ENCODE measurements at places on chromosomes 6 and 20. TPM values are rescaled to one million over a fixed set of nuclear protein-coding genes. Genes with fewer than 3 reads are reported as not detected.

Gene MROH8
- total RNA-seq, result 1.4 TPM

Gene TINAG
- total RNA-seq, result not detected

Gene BEND6
- under 0.01 TPM for total RNA-seq

Gene PM20D2
- total RNA-seq, result 2.4 TPM

Gene OXT
- not detected for total RNA-seq

Gene OOEP
- 0.22 TPM for total RNA-seq

Gene ARFGEF3
- total RNA-seq, result 1.7 TPM

Gene RARS2
- total RNA-seq, result 46.9 TPM

Gene TPBG
- 2.0 TPM for total RNA-seq

Gene PLCB4
- 4.8 TPM for total RNA-seq

Gene ZC2HC1B
- not detected for total RNA-seq

Gene DEFB132
- total RNA-seq, result not detected

Gene RBM12
- total RNA-seq, result 43.7 TPM

Gene CST5
- total RNA-seq, result not detected

All from dermis lymphatic vessel endothelial cell (primary cell).